ENCODE measurements at places on chromosomes 5 and 9.

- DNase-seq, result no peak
These were observed 1.8 kb downstream of the GSN start for GRCh38 chr9:121269642-121270254.

DNA sequence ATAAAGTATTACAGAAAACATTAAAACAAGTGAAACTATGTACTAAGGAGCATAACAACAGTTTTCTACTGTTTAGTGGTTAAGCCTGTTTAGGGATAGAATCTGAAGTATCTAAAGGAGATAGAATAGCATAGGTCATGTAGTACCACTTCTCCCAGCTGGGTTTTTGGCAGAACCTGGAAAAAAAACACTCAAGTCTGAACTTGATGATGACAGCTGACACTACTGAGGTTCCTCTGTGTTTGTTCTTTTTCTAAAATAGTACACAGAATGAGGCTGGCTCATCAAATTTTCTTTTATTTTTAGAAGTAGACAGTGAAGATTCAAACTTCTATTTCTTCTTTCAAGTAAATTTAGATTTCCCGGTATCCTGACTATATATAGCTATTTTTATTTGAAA is 203.8 kb upstream of the ACO1 start:
- DNase-seq, result no peak

- DNase-seq, result no peak
These were observed 337.6 kb downstream of the BNC2 start for GRCh38 chr9:16532681-16533450.

GRCh38 chr9:1267141-1267570 is 217.0 kb downstream of the DMRT2 start:
- no peak for DNase-seq

- peak; percentile 64 for DNase-seq
These were observed 603 bp downstream of the DENND1A start for GRCh38 chr9:123929177-123929869.

GRCh38 chr9:130119519-130120298 is 52.5 kb upstream of the NCS1 start:
- no peak for DNase-seq

DNA sequence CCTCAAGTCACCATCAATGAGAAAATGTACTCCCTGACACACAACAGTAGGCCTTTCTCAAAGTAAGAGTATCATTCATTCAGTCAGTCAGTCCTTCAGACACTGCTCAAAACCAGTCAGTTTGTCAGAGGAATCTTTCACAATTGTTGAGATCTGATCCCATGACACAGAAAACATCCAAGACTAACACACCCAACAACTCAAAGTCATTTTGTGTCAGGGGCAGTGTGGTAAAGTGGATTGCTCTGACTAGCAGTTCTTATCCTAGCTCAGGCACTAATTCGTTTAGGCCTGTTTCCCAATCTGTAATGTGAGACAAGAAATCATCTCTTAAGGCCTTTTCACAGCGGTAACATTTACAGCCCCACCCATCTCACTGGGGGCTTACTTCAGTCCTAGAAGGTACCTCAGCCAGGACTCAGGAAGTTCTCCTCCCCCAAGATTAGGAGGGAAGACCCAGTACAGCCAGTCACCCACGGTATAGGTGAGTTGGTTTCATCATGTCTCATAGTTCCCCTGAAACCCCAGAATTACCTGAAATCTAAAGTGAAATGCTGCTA is 31.9 kb downstream of the SH3TC2 start:
- DNase-seq, result no peak

GRCh38 chr5:143678148-143678905 is 133.6 kb upstream of the HMHB1 start:
- DNase-seq, result peak; percentile 3

GRCh38 chr9:16075696-16076095 is 522.9 kb downstream of the CCDC171 start:
- DNase-seq, result no peak
